ENCODE measurements at places on chromosomes 6 and 20. TPM values are rescaled to one million over a fixed set of nuclear protein-coding genes. Genes with fewer than 3 reads are reported as not detected.

GRCh38 chr6:129908858-129909257 lies 47.7 kb upstream of the TMEM244 start:
- no peak for DNase-seq

Gene ACSS2
- total RNA-seq, result 84.9 TPM

GRCh38 chr6:143743301-143744166 lies 65.8 kb downstream of the PHACTR2 start:
- DNase-seq, result no peak

GRCh38 chr6:143097224-143097795 lies 36.6 kb downstream of the AIG1 start:
- DNase-seq, result no peak

Gene CD24
- 352 TPM for total RNA-seq

- DNase-seq, result no peak
Observed at GRCh38 chr6:10425975-10426780, 11.3 kb upstream of the TFAP2A start.

DNA sequence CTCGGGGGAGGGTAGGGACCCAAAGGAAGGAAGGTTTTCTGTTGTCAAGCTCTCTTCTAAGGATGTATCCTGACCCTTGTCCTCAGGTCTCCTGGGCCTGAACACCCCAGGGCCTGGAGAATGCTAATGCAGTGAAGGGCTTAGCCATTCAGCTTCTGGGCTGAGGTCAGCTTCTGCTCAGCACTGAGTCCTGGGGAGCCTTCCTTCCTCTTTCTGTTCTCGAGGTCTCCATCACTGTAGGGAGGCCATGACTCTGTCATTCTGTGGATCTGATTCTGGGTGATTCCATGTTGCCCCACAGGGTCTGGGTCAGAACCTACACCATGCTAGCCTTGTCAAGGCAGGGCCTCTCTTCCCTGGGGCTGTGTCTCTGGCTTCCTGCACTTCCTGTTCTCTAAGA lies 712.7 kb downstream of the DHX35 start:
- DNase-seq, result no peak
